Mesangial cell (primary cell): ENCODE measurements at places on chromosomes 2 and 18. TPM values are rescaled to one million over a fixed set of nuclear protein-coding genes. Genes with fewer than 3 reads are reported as not detected.

Gene SEH1L
- 22.7 and 39.9 TPM in 2 replicates for total RNA-seq

Gene TXNL1
- 50.5 and 58.0 TPM in 2 replicates for total RNA-seq

Gene CHAC2
- total RNA-seq, result 1.3 and 11.6 TPM in 2 replicates

Gene KIAA2012
- under 0.01 TPM in 1 of 2 replicates, not detected in the other for total RNA-seq

Gene ADAM23
- 0.33 and 1.1 TPM in 2 replicates for total RNA-seq

Gene CRYBA2
- not detected in 2 replicates for total RNA-seq

Gene UPP2
- total RNA-seq, result not detected in 2 replicates

Gene RAB31
- 15.2 and 33.3 TPM in 2 replicates for total RNA-seq

Gene OTX1
- total RNA-seq, result 0.16 TPM in 1 of 2 replicates, not detected in the other

Gene CYTIP
- total RNA-seq, result 0.38 and 6.8 TPM in 2 replicates

Gene KATNAL2
- 0.98 and 3.0 TPM in 2 replicates for total RNA-seq

Gene CYRIA
- 4.2 and 4.3 TPM in 2 replicates for total RNA-seq

Gene RFTN2
- 0.16 and 1.0 TPM in 2 replicates for total RNA-seq

Gene WNT6
- total RNA-seq, result not detected in 2 replicates

Gene RSAD2
- 0.25 TPM in 1 of 2 replicates, not detected in the other for total RNA-seq

Gene CD302
- 1.3 and 1.6 TPM in 2 replicates for total RNA-seq

Gene CYS1
- total RNA-seq, result 3.4 and 16.9 TPM in 2 replicates

Gene RBBP8
- 21.0 and 31.3 TPM in 2 replicates for total RNA-seq

Gene NR4A2
- total RNA-seq, result 0.25 TPM in 1 of 2 replicates, not detected in the other

Gene GALR1
- not detected in 2 replicates for total RNA-seq
